Stimulated activated naive B cell treated with anti-CD40 and anti-IgM and Interleukin-4, amounts not matched to agents 10 μg/mL and 1 μg/mL and 100 μg/mL, for 72 hours (primary cell): ENCODE measurements at places on chromosomes 12 and 14.
A peak's percentile ranks its signal among the peaks of the same experiment; 100 is the strongest.

GRCh38 chr12:50081096-50081808 is 3.9 kb upstream of the SMARCD1 start:
- H3K4me1 ChIP-seq, result peaks cover 9% of the 10 kb centered on the region
- no peak overlapping the region for H3K4me3 ChIP-seq
- no peaks in the 10 kb centered on the region for H3K36me3 ChIP-seq

GRCh38 chr12:68358532-68359485 is 26.6 kb upstream of the MDM1 start:
- DNase-seq, result peak; percentile 33
- peaks cover 10% of the 10 kb centered on the region for H3K4me1 ChIP-seq
- H3K27ac ChIP-seq, result peak overlapping the region; percentile 78
- H3K36me3 ChIP-seq, result no peaks in the 10 kb centered on the region
- H3K4me3 ChIP-seq, result peak overlapping the region; percentile 10

GRCh38 chr12:21336656-21337055 is 1.9 kb upstream of the SLCO1A2 start:
- no peaks in the 10 kb centered on the region for H3K27me3 ChIP-seq
- H3K36me3 ChIP-seq, result no peaks in the 10 kb centered on the region
- H3K4me1 ChIP-seq, result no peaks in the 10 kb centered on the region
- no peak overlapping the region for H3K4me3 ChIP-seq
- no peak for DNase-seq

DNA sequence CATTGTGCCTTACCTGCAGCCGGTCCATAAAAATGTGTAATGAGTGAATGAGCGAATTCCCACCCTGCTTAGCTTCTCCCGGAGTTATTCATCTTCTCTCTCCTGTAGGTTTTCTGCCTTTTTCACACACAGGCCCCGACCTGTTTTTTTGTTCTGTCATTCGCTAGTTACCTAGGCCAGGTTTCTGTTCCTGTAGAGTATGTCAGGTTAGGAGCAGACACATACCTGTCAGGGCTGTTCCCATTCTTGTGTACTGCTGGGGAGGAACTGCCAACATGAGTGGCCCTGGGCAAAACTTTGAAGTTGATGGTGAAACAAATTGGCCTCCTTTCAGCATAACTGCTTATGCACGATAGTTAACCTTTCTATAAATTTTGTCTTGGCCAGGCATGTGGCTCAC is 140.1 kb downstream of the SYNE2 start:
- H3K4me3 ChIP-seq, result no peak overlapping the region
- no peaks in the 10 kb centered on the region for H3K27me3 ChIP-seq
- peaks cover 6% of the 10 kb centered on the region for H3K36me3 ChIP-seq
- peak overlapping the region; percentile 47 for H3K27ac ChIP-seq
- no peak for DNase-seq

DNA sequence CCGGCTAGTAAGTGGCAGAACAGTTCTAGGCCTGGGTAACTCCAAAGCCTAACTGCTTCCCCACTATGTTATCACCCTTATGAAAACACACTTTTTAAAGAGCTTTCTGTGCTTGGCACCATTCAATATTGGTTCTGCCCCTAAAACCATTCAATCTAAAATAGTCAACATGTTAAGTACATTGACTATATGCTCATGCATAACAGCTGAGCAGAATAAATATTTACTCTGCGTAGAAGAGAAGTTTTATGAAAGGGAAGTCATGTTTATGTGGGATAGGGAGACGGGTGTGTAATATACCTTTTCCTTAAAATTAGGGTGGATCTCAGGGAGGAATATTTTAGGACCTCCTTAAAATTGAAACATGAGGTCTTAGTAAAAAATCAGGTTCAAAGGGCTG is 80.5 kb downstream of the SAMD4A start:
- no peaks in the 10 kb centered on the region for H3K27me3 ChIP-seq
- H3K4me1 ChIP-seq, result peaks cover 13% of the 10 kb centered on the region
- no peak overlapping the region for H3K27ac ChIP-seq
- H3K4me3 ChIP-seq, result no peak overlapping the region
- no peak for DNase-seq

- peaks cover 2% of the 10 kb centered on the region for H3K4me1 ChIP-seq
- DNase-seq, result no peak
- no peak overlapping the region for H3K27ac ChIP-seq
- H3K36me3 ChIP-seq, result no peaks in the 10 kb centered on the region
Observed at GRCh38 chr14:66401449-66402095, 84.6 kb upstream of the CCDC196 start.

DNA sequence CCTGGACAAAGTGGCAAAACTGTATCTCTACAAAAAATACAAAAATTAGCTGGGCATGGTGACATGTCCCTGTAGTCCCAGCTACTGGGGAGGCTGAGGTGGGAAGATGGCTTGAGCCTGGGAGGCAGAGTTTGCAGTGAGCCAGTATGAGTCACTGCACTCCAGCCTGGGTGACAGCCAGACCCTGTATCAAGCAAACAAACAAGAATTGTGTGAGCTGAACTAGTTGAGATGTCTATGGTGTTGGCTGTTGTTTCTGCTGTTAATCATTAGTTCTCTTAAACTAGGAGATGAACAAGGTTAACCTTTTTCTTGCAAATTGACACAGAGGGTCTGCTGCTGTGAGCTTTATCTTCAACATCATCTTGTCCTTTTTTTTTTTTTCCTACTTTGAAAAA is 23.6 kb downstream of the RASSF3 start:
- DNase-seq, result no peak
- H3K4me1 ChIP-seq, result peaks cover 49% of the 10 kb centered on the region
- peaks cover 48% of the 10 kb centered on the region for H3K36me3 ChIP-seq
- no peaks in the 10 kb centered on the region for H3K27me3 ChIP-seq
- H3K27ac ChIP-seq, result peak overlapping the region; percentile 69

- no peaks in the 10 kb centered on the region for H3K4me1 ChIP-seq
- no peak overlapping the region for H3K27ac ChIP-seq
- no peaks in the 10 kb centered on the region for H3K27me3 ChIP-seq
- H3K4me3 ChIP-seq, result no peak overlapping the region
Observed at GRCh38 chr12:127722611-127723010, 544.4 kb upstream of the TMEM132C start.

DNA sequence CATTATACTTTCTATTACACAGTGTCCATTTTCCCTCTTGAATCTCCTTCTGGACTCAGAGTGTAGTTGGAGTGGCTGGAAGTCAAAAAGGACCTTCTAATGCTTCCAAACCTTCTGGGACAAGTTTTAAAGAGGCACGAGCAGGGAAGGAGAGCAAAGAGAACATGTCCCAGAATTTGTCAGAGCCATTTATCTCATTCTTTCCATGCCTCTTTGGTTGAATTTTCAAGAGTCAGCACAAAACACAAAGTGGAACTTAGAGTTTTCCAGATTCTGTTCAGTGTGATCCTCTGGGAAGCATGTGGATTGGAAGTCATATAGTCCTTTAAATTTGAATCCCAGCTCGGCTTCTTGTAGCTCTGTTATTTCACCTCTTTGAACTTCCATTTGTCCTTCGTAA is 138.2 kb upstream of the PWP1 start:
- no peak overlapping the region for H3K4me3 ChIP-seq
- peaks cover 8% of the 10 kb centered on the region for H3K4me1 ChIP-seq
- H3K27ac ChIP-seq, result no peak overlapping the region
- H3K36me3 ChIP-seq, result peaks cover 8% of the 10 kb centered on the region

GRCh38 chr14:66115740-66116502 is 370.2 kb upstream of the CCDC196 start:
- no peaks in the 10 kb centered on the region for H3K4me1 ChIP-seq
- peaks cover 15% of the 10 kb centered on the region for H3K27me3 ChIP-seq
- no peaks in the 10 kb centered on the region for H3K36me3 ChIP-seq
- H3K27ac ChIP-seq, result no peak overlapping the region
- no peak overlapping the region for H3K4me3 ChIP-seq

- peaks cover 4% of the 10 kb centered on the region for H3K27me3 ChIP-seq
- H3K4me1 ChIP-seq, result peaks cover 4% of the 10 kb centered on the region
- no peak overlapping the region for H3K4me3 ChIP-seq
- peak overlapping the region; percentile 1 for H3K27ac ChIP-seq
- DNase-seq, result no peak
Observed at GRCh38 chr14:50388256-50388931, 8.3 kb downstream of the CDKL1 start.

DNA sequence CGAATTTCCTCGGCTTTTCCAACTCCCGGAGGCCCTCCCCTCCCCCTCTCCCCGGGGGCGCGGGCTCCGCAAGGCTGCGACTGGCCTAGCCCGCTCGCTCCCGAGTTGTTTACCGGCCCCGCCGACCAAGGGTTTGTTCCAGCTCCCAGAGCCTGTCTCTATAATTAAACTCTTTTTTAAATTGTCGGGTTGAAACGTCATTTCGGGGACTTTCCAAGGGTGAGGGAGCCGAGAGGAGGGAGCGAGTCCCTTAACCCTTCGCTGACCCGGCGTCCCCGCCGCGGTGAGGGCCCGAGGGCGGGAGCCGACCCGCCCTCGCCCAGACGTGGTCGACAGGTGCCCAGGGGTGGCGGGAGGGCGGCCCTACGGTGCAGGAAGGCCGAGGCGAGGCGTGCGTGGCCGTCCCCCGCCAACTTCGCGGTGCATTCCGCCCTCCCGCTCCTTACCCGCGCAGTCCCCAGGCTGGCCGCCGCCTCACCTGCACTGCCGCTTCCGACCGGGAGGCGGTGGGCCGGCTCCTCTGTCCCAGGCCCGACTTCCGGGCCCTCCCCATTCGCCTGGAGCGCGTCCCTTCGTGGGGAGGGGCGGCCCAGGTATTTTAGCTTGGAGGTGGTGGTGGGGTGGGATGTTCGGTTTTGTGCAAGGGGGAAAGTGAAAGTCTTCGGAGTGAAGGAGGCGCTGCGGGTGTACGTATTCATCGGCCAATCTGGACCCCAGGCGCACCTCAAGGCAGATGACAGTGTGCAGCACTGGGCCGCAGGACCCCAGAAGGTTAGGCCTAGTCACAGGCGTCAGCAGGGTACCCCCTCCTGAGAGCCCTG is 2.9 kb upstream of the ZFP36L1 start:
- H3K4me3 ChIP-seq, result peak overlapping the region; percentile 96
- H3K4me1 ChIP-seq, result peaks cover 83% of the 10 kb centered on the region
- no peaks in the 10 kb centered on the region for H3K27me3 ChIP-seq
- peaks cover 54% of the 10 kb centered on the region for H3K36me3 ChIP-seq
- H3K27ac ChIP-seq, result peak overlapping the region; percentile 100
- DNase-seq, result peak; percentile 87

DNA sequence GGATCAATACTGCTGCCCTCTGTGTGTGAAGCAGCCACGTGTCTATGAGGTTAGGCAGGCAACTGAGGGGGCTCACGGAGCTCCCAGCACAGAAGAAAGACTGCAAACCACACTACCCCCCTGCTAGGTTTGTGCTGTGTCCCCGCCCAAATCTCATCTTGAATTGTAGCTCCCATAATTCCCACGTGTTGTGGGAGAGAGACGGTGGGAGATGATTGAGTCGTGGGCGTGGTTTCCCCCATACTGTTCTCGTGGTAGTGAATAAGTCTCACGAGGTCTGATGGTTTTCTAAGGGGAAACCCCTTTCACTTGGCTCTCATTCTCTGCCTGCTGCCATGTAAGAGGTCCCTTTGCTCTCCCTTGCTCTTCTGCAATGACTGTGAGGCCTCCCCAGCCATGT is 68.6 kb downstream of the ACTN1 start:
- H3K36me3 ChIP-seq, result no peaks in the 10 kb centered on the region
- DNase-seq, result no peak
- no peaks in the 10 kb centered on the region for H3K27me3 ChIP-seq
- H3K4me3 ChIP-seq, result no peak overlapping the region
- H3K27ac ChIP-seq, result no peak overlapping the region
- peaks cover 16% of the 10 kb centered on the region for H3K4me1 ChIP-seq

GRCh38 chr12:111759991-111760390 is 6.7 kb upstream of the ALDH2 start:
- peaks cover 7% of the 10 kb centered on the region for H3K36me3 ChIP-seq
- no peak overlapping the region for H3K4me3 ChIP-seq

- no peak overlapping the region for H3K4me3 ChIP-seq
- H3K27me3 ChIP-seq, result no peaks in the 10 kb centered on the region
- no peak overlapping the region for H3K27ac ChIP-seq
- DNase-seq, result no peak
- H3K4me1 ChIP-seq, result peaks cover 7% of the 10 kb centered on the region
Observed at GRCh38 chr12:12396694-12397093, 39.8 kb downstream of the BORCS5 start.

DNA sequence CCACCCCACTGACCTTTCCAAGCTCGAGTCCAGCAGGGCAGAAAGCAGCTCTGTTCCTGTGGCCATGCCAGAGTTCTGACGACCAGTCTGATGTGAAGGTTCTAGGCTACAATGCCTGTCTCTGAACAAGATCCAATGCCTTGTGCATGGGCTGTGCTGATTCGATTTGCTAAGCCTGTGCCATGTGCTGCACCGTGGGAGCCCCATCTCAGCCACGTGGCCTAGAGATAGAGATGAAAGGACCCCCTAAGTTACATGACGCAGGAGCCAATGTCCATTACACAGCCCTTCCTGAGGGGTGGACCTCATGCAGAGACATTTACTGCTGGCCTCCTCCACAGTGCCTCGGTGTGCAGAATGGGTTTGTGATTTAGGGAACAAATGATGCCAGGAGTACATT is 256.0 kb downstream of the SLC15A4 start:
- H3K4me1 ChIP-seq, result no peaks in the 10 kb centered on the region
- no peak overlapping the region for H3K27ac ChIP-seq
- H3K4me3 ChIP-seq, result no peak overlapping the region
- no peaks in the 10 kb centered on the region for H3K27me3 ChIP-seq
- no peak for DNase-seq
- H3K36me3 ChIP-seq, result no peaks in the 10 kb centered on the region

DNA sequence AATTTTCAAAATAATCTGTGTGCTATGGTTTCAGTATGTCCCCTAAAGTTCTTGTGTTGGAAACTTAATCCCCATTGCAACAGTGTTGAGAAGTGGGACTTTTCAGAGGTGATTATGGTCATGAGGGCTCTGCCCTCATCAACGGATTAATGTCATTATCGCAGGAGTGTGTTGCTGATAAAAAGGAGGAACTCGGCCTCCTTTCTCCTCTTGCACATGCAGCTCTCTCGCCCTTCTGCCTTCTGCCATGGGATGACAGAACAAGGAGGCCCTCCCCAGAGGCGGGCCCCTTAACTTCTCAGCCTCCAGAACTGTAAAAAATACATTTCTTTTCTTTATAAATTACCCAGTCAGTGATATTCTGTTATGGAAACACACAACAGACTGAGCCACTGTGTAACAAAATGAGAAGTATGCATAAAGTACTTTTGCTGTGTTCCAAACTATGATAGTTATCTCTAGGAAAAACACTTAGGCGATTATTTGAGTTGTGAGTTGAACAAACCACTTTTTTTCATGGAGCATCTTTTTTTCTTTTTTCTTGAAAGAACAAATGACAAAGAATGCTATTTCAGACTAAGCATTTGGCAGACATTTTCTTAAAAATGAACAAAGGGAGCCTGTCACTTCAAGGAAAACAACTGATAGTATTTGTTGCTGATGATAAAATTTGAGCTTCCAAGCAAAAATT is 134.8 kb upstream of the FUT8 start:
- no peak overlapping the region for H3K27ac ChIP-seq
- no peak overlapping the region for H3K4me3 ChIP-seq
- no peaks in the 10 kb centered on the region for H3K27me3 ChIP-seq
- DNase-seq, result no peak
- H3K36me3 ChIP-seq, result no peaks in the 10 kb centered on the region
- peaks cover 11% of the 10 kb centered on the region for H3K4me1 ChIP-seq

DNA sequence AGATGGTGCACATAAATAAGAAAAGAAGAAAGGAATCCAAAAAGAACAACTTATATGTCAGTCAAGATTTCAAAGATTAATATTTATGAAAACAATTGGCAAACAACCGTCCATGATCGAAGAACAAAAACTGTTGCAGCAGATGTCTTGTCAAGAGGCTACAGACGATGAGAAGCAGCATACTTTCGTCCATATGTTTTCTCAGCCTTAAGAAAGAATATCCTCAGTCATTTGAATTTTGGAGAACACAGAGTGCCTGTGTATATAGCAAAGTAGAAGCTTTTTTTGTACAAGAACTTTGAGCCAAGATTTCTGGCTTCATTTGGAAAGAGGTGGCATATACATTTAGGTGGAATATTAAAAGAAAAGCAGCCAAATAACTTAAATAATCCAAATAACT is 297.2 kb downstream of the ITPR2 start:
- no peaks in the 10 kb centered on the region for H3K4me1 ChIP-seq
- H3K4me3 ChIP-seq, result no peak overlapping the region
- no peaks in the 10 kb centered on the region for H3K27me3 ChIP-seq
- H3K27ac ChIP-seq, result no peak overlapping the region
- DNase-seq, result no peak
